ENCODE measurements at places on chromosomes 5 and 9. TPM values are rescaled to one million over a fixed set of nuclear protein-coding genes. Genes with fewer than 3 reads are reported as not detected.

DNA sequence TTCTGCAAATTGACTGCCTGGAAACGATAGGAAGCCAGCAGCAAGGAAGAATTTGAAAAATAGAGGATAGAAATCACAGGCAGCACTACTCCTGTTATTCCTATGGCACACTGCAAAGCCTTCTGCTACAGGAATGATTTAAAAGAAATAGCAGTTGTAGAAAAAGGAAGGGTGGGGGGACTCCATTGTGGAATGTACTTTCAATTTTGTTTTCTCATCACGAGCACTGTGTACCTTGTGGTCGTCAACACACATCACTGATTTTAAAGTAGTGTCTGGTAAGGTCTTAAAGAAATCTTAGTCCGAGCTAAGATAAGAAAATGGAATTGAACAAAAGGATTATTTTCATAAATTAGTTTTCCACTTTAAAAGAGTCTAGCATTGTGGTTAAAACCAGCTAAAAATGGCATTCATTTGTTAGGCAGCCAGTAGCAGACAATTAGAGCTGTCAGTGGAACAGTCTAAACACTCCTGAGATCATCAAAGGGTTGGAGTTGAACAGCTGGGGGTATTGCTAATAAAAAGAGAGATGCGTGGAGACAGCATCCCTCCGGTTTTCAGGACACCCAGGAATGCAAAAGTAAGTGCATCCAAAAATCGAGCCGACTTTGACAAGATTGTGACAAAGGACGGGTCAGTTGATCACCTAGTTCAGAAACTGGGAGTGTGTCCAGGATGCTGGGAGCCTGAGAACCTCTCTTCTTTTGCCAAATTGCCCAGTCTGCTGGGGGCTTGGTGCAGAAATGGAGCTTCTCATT lies 97.8 kb upstream of the WWC1 start:
- DNase-seq: no peak

Gene PCDHGA8
- total RNA-seq: 1.4 TPM

DNA sequence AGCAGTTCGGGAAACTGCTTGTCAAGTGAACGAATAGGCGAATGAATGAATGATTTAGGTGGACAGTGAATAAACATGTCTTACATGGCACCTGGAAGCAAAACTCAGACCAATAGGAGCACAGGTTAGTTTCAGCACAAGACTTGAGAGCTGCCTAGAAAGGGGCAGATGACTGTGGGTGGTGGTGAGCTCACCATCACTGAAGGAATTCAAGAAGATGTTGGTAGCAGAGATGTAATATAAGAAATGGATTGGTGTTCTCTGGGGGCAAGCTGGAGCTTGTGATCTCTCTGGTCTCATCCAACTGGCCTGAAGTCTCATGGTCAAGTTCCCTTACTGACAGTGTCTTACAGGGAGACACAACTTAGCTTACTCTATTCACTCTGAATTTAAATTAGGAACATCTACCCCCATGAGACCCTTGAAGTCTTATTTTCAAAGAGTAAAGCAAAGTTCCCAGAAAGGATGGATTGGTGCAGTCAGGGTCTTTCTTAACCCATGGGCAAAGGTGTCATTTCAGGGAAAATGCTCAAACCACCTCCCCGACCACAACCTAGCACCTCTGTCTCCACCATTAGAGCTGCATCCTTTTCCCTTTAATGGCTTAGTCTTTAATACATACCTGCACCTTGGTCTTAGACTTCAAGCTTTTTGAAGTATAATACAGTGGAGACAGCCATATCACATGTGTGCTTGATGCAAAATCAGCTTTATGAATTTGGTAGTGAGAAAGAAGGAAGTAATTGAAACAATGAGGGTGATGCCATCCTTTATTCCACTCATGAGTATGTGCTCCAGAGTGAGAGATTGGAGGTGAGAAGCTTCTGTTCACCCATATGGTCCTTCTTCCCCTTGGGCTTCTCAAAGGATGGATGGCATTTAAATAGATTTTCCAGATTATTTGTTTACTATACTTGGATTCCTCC lies 5.1 kb downstream of the LCP2 start:
- DNase-seq: no peak

DNA sequence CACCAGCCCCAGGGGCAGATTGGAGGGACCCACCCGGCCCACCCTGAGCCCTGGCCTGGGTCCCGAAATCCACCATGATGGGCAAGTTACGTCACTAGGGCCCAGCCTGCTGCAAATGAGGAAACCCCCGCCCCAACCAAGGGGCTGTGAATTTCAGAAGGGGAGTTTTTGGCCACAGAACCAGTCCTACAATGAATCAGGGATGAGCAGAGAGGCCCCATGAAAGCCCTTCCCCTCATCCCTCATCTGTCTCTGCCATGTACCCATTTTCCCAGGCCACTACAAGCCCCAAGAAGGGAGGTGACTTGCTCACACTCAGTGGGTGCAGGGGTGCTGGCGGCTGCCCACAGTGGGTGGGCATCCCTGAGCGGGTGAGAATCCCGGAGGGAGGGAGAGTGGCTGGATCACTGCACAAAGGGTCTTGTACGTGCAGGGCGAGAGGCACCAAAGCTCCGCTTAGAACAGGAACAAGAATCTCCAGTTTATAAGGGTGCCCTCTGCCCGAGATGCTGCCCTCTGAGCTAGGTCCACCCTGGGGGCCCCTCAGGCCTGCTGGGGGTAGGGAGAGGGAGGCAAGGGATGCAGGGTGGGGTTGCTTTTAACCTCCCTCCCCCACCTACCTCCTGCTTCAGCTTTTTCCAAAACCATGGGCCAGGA lies 10.4 kb upstream of the TCF7 start:
- DNase-seq: no peak

Gene PPP3R2
- total RNA-seq: not detected

DNA sequence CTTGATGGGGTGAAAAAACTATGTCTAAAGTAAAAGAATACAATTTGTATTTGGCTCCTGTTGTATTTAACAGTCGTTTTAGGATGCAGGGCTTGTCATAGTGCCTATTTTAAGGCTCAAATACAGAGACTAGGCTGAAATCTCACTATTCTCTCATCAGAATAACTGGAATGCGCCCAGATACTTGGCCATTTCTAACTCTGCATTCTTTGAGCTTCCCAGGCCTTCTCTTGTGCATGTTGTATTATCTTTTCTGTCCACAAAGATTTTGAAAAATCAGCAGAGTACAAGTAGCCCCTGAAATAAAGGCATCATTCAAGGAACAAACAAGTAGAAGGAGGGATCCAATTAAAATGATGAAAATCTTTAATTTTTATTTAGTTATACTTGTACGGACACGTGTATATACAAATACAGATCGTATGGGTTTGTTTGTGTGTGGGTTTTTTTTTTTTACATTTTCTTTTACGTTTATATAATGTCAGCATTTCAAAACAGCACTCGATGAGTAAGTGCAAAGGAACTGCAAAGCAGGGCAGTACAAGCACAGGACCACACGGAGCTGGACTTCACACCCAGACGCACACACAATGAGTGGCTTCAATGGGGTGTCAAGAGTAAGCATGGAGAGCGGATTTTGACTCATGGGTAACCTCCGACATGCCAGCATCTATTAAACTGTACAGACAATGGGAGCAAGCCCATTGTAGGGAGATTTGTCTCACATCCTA lies 294.0 kb downstream of the EFNA5 start:
- DNase-seq: no peak

DNA sequence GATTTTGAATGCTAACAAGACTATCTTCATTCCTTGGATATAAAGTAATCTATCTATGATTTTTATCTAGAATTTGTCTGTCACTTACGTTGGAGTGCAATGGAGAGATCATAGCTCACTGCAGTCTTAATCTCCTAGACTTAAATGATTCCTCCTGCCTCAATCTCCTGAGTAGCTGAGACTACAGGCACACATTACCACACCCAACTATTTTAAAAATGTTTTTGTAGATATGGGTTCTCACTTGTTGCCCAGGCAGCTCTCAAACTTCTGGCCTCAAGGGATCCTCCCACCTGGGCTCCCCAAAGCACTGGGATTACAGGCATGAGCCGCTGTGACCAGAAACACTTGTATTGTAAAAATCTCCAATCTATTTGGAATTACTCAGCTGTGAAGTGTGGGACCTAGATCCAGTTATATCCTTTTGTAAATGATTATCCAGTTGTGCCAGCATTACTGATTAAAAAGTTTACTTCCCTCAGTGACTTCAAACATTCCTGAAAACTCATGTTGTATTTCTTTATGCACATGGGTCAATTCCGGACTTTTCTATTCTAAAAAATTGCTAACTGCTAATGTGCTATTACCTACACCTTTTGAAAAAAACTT lies 1793.8 kb upstream of the WWC1 start:
- DNase-seq: no peak

- DNase-seq: peak; percentile 59
These were observed 50.6 kb downstream of the DEPDC1B start for GRCh38 chr5:60649288-60649917.

Gene BTNL3
- not detected for total RNA-seq

Gene DNAH5
- 0.82 TPM for total RNA-seq

Gene TMEM232
- total RNA-seq: 0.84 TPM

All from NCI-H460 (cell line).